ENCODE measurements at places on chromosomes 1 and 21.

- no peak for DNase-seq
These were observed 45.2 kb downstream of the CHODL start for GRCh38 chr21:18289876-18290275.

GRCh38 chr1:199616947-199617346 is 410.6 kb upstream of the NR5A2 start:
- no peak for DNase-seq

- DNase-seq: no peak
These were observed 69.6 kb downstream of the DMAP1 start for GRCh38 chr1:44282704-44283426.

GRCh38 chr1:58966103-58966916 is 182.5 kb upstream of the JUN start:
- DNase-seq: no peak

- DNase-seq: peak; percentile 61
These were observed 2.8 kb upstream of the ZBTB7B start for GRCh38 chr1:154999571-155000410.

GRCh38 chr1:174152427-174152826 is 6.9 kb upstream of the RABGAP1L start:
- no peak for DNase-seq

DNA sequence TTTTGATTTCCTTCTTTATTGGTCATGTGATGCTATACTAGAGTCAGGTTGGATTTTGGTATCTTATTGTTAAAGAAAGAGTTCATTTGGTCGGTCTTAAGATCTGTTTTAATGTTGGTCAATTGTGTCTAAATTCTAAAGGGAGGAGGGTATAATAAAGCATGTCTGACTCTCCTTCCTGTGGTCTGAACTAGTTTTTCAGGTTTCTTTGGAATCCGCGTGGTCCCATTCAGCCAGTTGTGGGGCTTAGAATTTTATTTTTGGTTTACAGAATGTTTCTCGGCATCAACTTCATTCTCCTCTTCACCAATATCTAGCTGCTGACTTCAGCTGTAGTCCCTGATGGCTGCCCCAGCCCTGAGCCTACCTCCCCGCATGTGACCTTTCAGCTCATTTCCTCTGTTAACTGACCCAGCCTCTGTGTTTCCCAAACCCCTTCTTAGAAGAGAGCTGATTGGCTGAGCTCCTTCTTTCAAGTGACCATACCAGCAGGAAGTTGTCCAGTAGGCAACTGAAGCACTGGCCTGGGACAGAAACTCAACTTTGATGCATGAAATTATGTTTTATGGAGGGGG is 8.7 kb upstream of the MYOC start:
- DNase-seq: no peak

- DNase-seq: no peak
These were observed 434.9 kb upstream of the RUNX1 start for GRCh38 chr21:35484032-35484431.

Data from stimulated activated CD4-positive, alpha-beta T cell treated with anti-CD3 and anti-CD28 coated beads, TNF-alpha, amount 100 ng/mL, for 1 hour (primary cell).